Activated naive CD8-positive, alpha-beta T cell treated with anti-CD3 and anti-CD28 coated beads, Interleukin-2, amount 10 ng/mL, durations not matched to agents 7 days and 5 days (primary cell): ENCODE measurements at places on chromosomes 1 and 21.
A peak's percentile ranks its signal among the peaks of the same experiment; 100 is the strongest.

GRCh38 chr1:206446688-206447421 is 23.4 kb upstream of the IKBKE start:
- H3K4me1 ChIP-seq, result peaks cover 5% of the 10 kb centered on the region
- peaks cover 25% of the 10 kb centered on the region for H3K36me3 ChIP-seq
- H3K27me3 ChIP-seq, result no peaks in the 10 kb centered on the region
- no peak overlapping the region for H3K27ac ChIP-seq
- H3K4me3 ChIP-seq, result no peak overlapping the region

DNA sequence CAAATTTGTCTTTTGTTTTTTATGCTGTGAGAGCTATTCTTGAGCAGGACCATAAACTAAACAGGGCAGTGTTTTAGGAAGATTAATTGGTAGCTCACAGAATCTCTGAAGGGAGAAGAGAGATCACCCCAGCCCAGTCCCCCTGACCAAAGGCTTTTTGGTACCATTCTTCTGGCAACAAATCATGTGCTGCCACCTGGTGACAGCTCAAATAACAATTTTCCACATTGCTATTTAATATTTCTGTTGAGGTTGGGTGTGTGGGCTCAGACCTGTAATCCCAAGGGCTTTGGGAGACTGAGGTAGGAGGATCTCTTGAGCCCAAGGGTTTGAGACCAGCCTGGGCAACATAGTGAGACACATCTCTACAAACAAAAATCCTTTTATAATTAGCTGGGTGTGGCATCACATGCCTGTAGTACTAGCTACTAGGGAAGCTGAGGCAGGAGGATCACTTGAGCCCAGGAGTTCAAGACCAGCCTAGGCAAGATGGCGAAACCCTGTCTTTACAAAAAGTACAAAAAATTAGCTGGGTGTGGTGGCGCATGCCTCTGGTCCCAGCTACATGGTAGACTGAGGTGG is 2.2 kb upstream of the TESK2 start:
- peaks cover 9% of the 10 kb centered on the region for H3K4me1 ChIP-seq
- H3K27me3 ChIP-seq, result no peaks in the 10 kb centered on the region
- H3K4me3 ChIP-seq, result no peak overlapping the region
- no peaks in the 10 kb centered on the region for H3K36me3 ChIP-seq
- DNase-seq, result no peak

GRCh38 chr1:14791654-14792053 is 193.2 kb downstream of the KAZN start:
- H3K4me3 ChIP-seq, result no peak overlapping the region
- H3K27me3 ChIP-seq, result no peaks in the 10 kb centered on the region
- no peak for DNase-seq

DNA sequence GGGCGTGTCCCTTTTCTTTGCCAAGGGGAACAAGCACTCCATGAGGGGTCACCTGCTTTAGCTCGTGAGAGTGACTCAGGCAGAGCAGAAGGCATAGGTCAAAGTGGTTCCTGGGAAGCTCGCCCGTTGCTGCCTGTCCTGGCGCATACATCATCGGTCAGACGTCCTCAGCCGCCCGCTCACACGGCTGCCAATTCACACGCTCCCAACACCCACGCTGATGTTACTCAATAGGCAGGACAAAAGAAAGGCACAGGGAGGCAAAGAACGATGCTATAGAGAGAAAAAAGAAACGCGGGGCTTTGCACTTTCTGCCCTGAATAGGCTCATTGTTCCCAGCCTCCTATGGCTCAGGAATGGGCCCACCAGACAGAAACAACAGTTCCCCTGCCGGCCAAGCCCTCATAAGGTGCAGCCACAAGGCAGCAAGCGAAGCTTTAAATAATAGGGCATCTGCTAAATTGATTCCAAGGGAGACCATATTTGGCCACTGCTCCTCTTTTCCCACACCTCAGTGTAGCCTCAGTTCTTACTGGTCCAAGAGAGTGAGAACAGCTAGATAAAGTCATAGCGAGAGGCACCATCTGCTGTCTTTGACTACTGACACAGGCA is 38.7 kb downstream of the VTCN1 start:
- DNase-seq, result no peak
- no peak overlapping the region for H3K27ac ChIP-seq
- no peaks in the 10 kb centered on the region for H3K36me3 ChIP-seq
- H3K27me3 ChIP-seq, result peaks cover 2% of the 10 kb centered on the region

DNA sequence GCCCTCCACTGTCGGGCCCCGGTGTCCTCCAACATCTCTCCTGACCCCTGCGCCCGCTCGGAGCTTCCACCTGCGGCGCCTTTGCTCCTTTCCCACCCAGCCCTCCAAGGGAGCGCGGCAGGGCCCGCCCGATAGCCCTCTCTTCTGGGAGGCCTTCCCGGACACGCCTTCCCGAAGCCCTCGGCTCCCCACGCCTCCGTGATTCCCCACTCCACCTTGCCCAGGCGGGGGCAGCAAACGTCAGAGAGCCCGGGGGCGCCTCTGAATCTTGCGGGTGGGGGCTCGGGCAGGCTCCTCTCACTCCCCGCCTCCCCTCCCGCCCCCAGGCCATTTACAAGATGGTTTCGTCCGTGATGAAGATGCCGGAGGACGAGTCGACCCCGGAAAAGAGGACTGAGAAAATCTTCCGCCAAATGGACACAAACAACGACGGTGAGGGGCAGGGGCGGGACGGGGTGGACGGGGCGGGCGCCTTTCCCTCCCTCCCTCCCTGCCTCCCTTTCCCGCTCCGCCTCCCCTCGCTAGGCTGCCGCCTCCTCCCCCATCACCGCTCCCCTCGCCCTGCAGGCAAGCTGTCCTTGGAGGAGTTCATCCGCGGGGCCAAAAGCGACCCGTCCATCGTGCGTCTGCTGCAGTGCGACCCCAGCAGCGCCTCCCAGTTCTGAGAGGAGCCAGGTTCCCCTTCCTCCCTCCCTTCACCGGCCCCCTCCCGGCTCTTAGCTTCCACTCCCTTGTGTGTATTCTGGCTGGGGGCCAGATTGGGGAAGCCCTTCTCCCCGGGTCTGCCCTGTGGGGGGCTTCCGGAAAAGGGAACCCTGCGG is 7.1 kb downstream of the HPCA start:
- H3K27ac ChIP-seq, result no peak overlapping the region
- H3K36me3 ChIP-seq, result peaks cover 2% of the 10 kb centered on the region
- H3K27me3 ChIP-seq, result peaks cover 63% of the 10 kb centered on the region
- H3K4me1 ChIP-seq, result peaks cover 3% of the 10 kb centered on the region
- DNase-seq, result peak; percentile 46

DNA sequence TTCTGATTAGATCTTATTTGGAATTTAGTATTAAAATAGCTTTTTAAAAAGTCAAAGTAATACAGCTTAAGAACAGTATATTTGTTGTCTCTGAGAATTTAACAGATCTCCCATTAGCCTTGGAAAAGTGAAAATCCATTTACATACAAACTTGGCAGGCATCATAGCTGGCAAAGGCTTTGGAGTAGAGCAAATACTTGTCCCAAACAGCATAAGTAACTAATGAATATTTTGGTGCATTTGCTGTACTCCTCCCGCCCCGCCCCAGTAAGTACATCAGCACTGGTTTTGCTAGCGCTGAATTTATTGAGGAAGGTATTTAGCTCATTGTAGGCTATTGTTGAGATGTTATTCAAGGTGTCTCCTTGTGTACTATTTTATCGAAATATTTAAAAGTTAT is 417.7 kb upstream of the KAZN start:
- peaks cover 2% of the 10 kb centered on the region for H3K36me3 ChIP-seq
- no peak overlapping the region for H3K27ac ChIP-seq
- peaks cover 8% of the 10 kb centered on the region for H3K4me1 ChIP-seq
- peaks cover 27% of the 10 kb centered on the region for H3K27me3 ChIP-seq
- DNase-seq, result no peak
- H3K4me3 ChIP-seq, result no peak overlapping the region

- H3K36me3 ChIP-seq, result no peaks in the 10 kb centered on the region
- H3K4me3 ChIP-seq, result no peak overlapping the region
- H3K27me3 ChIP-seq, result peaks cover 9% of the 10 kb centered on the region
Measured at GRCh38 chr1:227914801-227915563, 32.8 kb downstream of the WNT9A start.

GRCh38 chr21:38807441-38807871 is 1.7 kb downstream of the ETS2 start:
- H3K27me3 ChIP-seq, result no peaks in the 10 kb centered on the region
- DNase-seq, result no peak
- peaks cover 25% of the 10 kb centered on the region for H3K4me1 ChIP-seq

DNA sequence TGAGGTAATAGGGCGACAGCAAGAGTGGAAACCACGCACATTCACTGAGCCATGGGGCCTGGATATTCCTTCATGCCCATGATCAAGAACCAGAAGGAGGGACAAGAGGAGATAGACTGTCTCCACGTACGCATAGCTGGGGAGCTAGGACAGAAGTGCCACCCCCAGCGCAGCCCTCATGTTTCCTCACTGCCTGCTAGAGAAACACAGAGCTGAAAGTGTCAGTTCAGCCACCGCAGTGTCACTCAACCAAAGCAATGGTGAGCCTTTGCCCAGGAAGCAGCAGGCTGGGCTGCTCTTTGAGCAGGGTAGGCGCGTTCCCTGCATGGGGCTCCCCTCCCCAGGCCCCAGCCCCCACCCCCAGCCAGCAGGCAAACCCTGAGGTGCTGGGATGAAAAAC is 68.5 kb downstream of the STUM start:
- no peaks in the 10 kb centered on the region for H3K4me1 ChIP-seq
- H3K27ac ChIP-seq, result no peak overlapping the region
- no peaks in the 10 kb centered on the region for H3K36me3 ChIP-seq
- peaks cover 14% of the 10 kb centered on the region for H3K27me3 ChIP-seq

- H3K27me3 ChIP-seq, result peaks cover 6% of the 10 kb centered on the region
- no peaks in the 10 kb centered on the region for H3K4me1 ChIP-seq
Measured at GRCh38 chr1:87140831-87141540, 187.7 kb upstream of the LMO4 start.

DNA sequence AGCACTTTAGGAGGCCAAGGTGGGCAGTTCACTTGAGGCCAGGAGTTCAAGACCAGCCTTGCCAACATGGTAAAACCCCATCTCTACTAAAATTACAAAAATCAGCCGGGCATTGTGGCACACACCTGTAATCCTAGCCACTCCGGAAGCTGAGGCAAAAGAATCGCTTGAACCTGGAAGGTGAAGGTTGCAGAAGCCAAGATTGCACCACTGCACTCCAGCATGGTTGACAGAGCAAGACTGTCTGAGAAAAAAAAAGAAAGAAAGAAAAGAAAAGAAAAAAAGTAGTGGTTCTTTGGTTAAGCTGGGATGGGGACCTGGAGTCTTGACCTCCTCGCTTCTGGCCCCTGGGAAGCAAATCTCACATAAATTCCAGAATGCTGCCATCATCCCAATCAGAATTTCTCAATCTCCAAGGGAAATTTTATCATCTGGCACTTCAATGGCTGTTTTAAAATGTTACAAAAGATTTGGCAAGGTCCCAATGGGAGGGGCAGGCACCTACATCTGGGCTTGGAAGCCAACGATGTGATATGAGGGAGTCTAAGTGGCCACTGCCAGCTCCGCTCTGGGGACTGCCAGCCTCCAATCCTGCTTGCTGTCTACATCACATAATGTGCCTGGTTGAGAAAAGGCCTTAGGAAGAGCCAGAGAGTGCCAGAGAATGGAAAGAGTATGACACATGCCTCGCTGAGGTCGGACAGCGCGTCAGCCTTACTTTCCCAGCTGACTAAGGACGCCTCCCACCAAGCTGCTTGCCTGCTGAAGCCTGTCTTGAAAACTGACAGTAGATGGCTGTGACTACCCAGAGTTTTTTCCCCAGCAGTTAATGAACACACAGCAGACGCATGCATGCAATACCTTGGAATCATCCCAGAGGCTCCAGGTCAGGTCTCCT is 42.1 kb upstream of the SRP9 start:
- H3K36me3 ChIP-seq, result no peaks in the 10 kb centered on the region
- no peak overlapping the region for H3K27ac ChIP-seq
- peaks cover 7% of the 10 kb centered on the region for H3K27me3 ChIP-seq
- H3K4me1 ChIP-seq, result no peaks in the 10 kb centered on the region
- H3K4me3 ChIP-seq, result no peak overlapping the region

DNA sequence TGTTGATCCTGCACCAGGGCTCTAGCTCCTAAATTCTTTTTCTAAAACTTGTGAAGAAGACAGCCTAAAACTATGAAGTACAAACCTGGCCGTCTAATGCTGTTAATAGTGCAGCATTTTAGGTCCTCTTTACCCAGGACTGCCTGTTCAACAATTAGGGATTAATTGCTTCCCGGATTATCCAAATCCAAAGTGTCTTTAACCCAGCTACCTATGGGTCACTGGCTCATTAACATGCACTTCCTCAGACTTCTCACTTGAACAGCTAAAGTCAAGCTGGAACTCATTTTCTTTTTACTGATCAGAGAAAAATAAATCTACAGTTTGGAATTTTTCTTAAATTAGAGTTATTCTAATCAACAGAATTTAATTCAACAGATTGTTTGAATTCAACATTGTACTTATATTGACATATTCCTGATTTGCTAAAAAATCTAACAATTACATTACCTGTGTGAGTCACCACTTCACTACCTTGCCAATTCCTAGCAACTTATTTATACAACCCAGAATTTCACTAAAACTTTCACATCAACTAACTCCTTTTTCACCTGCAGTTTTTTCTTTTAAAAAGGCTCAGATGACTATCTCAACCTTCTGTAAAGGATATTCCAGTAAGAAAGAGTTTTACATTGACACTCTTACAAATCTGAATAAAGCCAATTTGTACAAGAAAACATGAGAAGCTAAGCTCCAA is 3.3 kb downstream of the HNRNPU start:
- DNase-seq, result no peak
- peak overlapping the region; percentile 90 for H3K4me3 ChIP-seq
- peak overlapping the region; percentile 41 for H3K27ac ChIP-seq
- peaks cover 51% of the 10 kb centered on the region for H3K4me1 ChIP-seq

DNA sequence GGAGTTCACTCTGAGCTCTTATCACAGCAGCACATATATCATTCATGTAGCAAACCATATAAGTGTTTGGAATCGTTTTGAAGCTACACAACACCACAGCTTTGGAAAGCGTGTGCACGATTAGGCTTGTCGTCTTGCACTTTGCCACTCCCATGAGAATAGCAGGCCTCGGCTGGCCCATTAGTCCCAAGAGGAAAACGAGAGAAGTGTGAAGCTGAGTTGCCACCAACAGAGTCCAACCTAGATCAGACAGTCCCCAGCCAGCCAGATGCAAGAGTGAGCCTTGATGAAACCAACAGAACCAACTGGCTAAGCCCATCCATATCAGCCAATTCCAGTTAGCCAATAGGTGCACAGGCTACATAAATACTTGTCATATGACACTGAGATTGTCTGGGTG is 238.4 kb downstream of the C1orf94 start:
- no peaks in the 10 kb centered on the region for H3K4me1 ChIP-seq
- no peak overlapping the region for H3K27ac ChIP-seq
- H3K36me3 ChIP-seq, result no peaks in the 10 kb centered on the region
- no peak overlapping the region for H3K4me3 ChIP-seq
- H3K27me3 ChIP-seq, result peaks cover 9% of the 10 kb centered on the region

DNA sequence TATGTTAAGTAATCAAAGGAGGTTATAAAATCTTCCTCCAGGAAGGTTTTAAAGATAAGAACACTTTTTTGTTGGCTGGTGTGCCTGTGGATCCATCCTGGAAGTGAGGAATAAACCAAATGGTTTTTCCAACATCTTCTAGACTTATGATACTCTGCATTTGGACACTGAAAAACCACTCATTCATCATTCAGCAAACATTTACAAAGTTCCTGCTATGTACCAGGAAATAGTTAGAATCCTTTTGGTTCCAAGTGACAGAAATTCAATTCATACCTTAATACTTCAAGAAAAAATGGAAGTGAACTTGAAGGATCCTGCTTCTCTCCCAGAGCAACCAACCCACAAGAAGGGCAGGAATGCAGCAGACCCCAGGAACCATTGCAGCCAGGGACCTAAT is 39.6 kb upstream of the PIGC start:
- H3K36me3 ChIP-seq, result no peaks in the 10 kb centered on the region
- peaks cover 29% of the 10 kb centered on the region for H3K4me1 ChIP-seq
- no peak overlapping the region for H3K27ac ChIP-seq

- no peak overlapping the region for H3K27ac ChIP-seq
- H3K4me3 ChIP-seq, result no peak overlapping the region
- no peaks in the 10 kb centered on the region for H3K36me3 ChIP-seq
- H3K27me3 ChIP-seq, result peaks cover 11% of the 10 kb centered on the region
- no peak for DNase-seq
- H3K4me1 ChIP-seq, result peaks cover 2% of the 10 kb centered on the region
Measured at GRCh38 chr1:22826604-22827580, 116.3 kb downstream of the EPHB2 start.
